ENCODE measurements at places on chromosomes 6 and 20.

DNA sequence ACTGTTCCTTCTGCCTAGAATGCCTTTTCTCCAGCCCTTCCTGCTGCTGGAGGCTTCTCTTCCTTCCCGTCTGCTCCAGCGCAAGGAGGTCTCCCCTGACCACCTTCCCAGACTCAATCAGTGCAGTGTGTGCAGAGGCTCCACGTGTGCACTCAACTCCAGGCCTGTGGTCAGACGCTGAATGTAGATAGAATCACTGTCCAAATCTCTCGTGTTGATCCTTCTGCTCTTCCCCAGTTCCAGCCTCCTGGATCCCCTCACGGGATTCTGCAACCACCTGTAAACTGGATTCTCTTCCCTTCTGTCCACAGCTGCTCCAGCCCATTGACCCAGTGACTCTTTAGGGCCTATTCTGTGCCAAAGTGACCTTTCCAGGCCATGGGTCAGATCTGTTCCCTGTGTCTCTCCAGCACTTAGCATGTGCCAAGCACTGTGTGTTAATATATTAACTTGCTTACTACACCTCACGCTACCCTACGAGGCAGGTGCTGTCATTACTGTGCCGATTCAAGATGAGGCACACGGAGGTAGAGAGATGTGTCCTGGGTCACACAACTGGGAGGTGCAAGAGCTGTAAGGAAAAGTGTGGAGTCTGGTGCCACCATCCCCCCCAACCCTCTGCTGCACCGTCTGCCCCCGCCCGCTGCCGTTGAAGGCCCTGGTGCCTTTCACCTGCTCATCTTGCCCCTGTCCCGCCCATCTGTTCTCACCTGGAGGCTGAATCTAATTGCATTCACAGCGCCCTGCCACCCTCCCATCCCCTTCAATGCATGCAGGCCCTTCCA, 112.2 kb downstream of the SULF2 start:
- DNase-seq = no peak

DNA sequence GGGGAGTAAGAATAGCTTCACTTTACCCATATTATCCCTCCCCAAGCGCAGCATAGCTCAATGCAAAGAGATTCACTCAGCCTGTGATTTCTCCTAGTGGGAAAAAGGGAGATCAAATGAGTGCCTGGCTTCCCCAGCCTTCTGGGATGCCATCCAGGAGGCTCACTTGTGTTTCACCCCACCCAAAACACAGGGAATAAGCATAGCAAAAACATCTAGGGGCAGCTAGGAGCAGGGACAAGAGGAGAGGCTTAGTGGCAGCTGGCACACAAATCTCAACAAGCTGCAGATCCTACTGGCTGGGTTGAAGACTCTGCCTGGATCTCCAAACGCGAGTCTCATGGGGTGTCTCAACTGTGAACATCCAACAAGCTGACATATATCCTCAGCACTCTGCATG, 715.8 kb downstream of the RNF144B start:
- DNase-seq = no peak

- no peak for DNase-seq
Observed at GRCh38 chr6:70304616-70305015, 1.7 kb upstream of the COL9A1 start.

DNA sequence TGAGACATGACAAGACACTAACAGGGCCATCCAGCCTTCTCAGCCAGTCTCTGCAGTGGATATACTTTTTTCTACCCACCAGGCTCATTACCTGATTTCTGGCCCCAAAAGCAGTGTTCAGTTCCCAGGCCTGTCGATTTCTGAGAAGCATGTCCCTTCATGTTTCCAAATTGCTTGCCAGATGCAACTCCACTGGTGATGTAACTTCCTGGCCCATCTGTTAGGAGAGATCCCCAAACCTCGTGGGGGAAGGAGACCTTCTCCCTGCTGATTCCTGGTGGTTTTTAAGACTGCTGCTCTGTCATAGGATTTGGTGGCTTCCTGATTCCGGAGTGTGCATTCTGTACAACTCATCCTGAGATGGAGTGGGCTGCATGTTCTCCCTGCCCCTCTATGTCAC, 31.6 kb upstream of the MRPS10 start:
- DNase-seq = no peak

GRCh38 chr6:30327232-30327746, 562 bp downstream of the TRIM39 start:
- no peak for DNase-seq

DNA sequence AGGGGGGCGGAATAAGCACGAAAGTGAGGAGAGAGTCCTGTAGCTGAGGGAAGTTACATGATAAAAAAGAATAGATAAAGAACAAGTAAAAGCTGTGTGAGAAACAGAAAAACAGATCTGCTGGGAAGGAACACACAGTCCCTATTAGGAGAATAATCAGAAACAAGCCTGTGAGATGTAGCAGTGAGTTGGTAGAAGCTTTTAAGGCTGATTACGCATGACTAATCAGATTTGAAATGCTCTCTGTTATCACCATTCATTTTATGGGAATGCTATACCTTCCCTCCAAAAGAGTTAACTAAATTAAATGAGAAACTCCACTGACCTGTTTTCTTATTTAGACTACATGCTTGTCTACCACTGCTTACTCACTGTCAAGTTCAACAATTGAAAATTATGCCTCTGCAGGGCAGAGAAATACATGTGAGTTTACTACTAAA, 15.8 kb downstream of the REPS1 start:
- no peak for DNase-seq

GRCh38 chr6:36720251-36721141, 22.9 kb downstream of the RAB44 start:
- DNase-seq = no peak

- DNase-seq = no peak
Observed at GRCh38 chr20:48440916-48441315, 386.9 kb downstream of the PREX1 start.

DNA sequence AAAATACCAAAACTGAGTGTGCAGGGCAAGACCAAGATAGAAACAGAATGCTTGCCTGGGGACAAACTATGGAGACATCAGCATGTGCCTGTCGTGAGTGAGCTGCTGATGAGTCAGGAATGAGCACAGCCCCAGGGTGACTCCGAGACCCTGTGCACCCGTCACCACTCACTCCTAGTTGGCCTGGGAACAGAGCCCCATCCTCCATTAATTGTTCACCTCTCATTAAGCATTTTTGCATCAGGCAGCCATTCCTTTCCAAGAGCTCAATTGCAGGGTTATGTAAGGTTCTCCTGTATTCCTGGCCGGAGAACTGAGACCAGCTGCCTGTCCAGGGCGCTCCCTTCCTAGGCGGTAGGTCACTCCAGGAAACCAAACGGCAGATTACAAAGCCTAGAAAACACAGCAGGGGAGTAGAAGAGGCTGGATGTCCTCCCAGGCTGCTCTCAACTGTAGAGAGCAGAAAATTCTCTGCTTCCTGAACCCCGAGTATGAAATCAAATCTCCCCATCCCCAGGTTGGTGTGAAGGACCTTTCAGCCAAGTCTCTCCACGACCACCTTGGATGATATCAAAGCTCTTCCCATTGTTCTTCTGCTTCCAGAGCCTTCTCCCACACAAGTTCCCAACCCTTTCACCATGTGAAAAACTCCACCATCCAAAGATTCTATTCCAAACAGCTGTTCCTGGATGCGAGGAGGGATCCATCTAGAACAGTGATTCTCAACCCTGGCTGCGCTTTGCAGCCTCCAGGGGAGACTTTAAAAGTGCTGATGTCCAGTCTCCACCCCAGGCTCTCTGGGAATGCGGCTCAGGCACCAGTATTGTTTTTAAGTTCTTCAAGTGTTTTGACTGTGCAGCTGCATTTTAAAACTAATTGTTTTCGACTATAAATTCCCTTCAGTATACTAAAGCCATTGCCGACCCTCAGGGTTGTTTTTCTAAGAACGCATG, 532.6 kb upstream of the JARID2 start:
- no peak for DNase-seq

DNA sequence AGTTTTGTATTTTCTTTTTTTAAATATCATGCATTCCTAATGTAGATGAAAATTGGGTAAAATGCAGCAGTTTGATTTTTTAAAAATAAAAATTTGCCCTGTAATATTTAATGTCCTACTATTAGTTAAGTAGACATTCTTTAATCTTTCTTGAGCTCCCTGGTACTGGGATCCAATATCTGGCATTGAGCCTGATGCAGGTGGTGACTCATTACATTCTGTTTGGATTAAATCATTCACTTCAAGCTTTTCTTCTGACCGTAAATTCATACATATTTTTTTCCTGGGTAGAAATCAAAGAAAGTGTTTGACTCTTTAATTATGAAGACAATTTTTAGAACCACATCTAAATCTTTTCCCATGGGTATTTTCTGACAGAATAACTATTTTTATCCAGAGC, 768.8 kb upstream of the SLC35B3 start:
- DNase-seq = no peak

DNA sequence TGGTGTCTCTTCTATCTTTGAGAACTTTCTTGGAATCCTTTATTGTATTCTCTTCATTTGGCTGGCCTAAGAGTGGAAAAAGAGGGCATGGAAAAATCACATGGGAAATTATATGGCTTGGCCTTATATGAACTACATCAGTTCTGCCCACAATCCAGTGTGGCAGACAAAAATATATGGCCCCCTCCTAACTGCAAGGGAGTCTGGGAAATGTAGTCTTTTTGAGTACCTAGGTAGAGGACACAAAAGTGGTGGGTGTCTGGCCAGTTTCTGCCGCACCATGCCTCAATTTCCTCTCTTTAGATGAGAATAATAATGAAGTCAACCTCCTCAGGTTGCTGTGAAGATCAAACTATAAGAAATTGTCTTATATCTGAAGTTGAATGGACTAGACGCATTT, 109.3 kb downstream of the SCP2D1 start:
- no peak for DNase-seq

DNA sequence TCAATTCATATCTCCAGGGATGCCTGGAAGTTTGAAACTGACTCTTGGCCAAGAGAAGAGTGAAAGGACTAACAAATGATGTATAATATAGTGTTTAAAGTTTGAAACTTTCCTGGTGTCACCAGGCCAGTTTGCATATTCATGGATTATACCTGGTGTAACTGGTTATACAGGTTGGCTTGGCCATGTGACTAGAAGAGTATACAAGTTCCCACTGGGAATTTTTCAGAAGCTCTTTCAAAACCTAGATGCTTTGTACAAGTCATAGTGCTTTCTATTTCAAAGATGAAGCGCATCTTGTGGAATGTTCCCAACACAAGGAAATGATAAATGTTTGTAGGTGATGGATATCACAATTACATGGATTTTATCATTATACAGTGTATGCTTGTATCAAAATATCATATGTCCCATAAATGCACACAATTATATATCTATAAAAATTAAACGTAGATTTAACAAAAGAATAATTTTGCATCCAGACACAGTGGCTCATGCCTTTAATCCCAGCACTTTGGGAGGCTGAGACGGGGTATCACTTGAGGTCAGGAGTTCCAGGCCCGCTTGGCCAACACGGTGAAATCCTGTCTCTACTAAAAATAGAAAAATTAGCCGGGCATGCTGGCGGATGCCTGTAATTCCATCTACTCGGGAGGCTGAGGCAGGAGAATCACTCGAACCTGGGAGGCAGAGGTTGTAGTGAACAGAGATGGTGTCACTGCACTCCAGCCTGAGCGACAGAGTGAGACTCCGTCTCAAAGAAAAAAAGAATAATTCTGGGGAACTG, 1420.2 kb downstream of the GRIK2 start:
- DNase-seq = no peak

DNA sequence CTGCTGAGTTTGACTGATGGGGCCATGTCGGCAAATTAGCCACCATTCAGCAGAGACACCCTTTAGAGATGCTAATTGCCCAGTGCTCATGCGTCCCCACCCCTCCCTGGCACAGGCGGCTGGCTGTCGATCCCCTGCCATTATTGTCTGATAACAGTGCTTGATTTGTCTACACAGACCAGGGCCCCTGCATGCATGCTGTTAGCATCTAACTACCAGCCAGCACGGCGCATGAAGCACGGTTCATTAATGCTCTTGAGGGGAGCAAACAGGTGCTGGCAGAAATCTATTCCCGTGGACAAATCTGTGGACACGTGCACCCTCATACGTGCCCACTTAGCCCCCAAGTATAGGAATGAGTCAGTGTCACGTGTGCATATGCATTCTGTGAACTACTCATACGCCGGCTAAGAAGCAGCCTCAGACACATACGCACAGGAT, 32.2 kb downstream of the KCNB1 start:
- DNase-seq = no peak

DNA sequence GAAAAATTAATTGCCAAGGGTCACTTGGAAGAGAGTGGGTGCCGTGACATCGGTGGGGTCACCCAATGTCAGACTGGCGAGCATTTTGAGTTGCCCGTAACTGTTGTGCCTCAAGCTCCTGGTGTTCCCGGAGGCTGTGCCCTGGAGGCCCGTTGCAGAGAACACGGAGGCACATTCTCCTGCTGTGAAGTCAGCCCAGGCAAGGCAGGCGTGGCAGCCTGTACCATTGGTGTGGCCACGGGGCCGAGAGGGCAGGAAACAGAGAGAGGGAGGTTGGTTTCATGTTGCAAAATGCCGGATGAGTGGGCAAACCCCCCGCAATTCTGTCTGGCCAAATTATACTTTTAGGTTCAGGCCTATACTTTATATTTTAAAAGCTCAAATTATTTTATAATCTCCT, 81.2 kb downstream of the THBS2 start:
- no peak for DNase-seq

DNA sequence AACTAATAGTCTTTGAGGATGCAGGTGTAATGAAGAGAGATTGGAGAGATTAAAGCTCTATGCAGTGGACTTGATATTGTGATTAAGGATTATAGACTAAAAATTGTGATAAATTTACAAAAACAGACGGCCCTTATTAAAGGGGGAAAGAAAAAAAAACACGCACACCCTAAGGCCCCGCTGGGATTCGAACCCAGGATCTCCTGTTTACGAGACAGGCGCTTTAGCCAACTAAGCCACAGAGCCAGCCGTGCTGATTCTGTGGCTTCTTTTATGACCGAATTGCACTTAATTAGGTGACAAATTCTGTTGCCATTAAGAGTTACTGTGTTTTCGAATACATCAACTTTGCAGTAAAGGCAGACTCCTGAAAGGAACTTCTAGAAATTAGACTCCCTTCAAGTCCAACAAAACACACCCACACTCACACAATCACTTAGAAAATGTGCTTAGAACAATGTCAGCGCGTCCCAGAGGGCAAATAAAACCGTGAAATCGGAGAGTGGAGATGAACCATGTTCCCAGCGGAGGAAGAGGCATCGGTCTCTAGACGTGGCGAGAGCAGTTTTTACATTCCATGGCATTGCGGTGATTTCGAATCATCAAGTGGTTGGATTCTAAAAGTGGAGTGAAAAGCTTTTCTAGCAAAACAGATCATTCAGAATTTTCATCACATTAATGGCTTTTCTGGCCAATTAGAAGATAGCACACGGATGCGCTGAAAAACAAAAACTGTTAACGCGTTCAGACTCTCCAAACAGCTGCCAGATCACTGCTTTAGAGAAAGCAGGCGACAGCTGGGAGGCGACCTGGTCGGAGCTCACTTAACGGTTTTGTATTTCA, 122.6 kb downstream of the GPX5 start:
- DNase-seq = peak; percentile 86

DNA sequence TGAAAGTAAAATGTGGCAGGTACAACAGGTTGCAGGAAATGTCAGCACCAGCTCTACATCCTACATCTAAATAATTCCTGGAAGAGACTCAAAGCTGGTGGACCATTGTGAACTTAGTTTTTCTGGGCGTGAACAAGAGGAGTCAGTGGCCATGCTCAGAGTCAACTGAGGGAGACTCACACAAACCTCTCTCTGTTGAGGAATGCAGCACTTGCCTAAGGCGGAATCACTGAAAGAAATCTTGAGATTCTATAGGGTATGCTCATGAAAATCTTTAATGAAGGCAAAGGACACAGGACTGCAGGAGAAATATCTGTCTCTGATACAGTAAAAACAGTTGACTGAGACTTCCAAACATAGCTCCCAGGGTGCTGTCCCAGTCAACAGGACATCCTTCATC, 22.5 kb downstream of the SLC17A4 start:
- no peak for DNase-seq
